ENCODE measurements at places on chromosomes 5 and 9.

DNA sequence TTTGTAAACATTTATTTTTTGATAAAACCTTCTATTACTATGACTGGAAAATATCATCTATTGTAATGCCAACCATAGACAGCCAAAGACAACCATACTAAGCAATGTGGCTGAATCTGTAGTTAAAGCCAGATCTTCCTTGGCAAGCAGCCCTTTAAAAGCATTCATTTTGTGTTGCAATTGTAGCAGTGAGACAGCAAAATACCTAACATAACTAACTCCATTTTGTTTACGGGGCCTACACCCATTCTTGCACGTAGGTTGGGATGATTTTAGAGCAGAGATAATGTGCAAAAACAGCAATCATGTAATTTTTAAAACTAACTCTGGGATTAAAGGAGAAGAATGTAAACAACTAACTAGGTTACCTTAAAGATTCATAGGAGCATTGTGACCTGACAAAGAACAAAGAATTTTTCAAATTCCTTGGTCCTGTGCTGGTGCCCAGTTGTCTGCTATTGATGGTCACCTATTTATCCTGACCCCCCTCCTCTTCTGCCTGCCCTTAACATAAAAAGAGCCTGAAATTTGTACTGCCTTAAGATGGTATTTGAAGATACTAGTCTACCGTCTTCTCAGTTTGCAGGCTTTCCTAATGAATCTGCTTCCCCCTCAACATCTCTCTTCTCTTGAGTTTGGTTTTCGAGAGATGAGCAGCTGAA, 10.6 kb downstream of the IFNA1 start:
- no peak for DNase-seq

- DNase-seq, result no peak
These were observed 29.1 kb upstream of the TOMM5 start for GRCh38 chr9:37621273-37622121.

DNA sequence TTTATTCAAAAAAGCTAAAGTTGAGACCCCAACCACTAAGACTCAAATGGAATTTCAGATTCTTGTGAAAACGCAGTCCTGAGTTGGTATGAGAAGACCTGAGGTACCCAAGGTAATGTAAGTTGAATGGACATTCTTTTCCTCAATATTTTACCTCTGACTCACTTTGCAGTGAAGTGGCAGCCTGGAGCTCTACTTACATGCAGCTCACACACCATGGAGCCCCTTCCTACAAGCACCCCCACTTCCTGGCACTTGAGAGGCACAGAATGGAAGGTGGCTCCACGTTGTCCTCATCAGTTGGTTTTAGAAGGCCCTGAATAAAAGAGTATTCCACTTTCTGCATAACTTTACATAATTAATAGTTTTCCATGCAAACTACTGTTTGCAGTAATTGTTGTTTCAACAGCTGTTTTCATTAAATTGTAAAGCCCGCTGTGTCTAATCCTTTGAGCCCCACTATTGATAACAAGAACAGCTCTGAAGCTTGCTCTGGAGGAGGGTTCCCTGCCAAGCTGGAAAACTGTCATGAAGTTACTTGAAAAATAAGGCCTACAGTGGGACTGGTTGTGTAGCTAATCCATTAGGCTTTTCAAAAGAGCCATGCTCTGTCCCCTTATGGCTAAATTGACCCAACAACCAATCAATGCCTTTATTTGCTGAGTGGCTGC, 102.2 kb upstream of the SPATA31D4 start:
- no peak for DNase-seq

GRCh38 chr9:114382699-114383520, 4.9 kb downstream of the AKNA start:
- DNase-seq, result no peak

DNA sequence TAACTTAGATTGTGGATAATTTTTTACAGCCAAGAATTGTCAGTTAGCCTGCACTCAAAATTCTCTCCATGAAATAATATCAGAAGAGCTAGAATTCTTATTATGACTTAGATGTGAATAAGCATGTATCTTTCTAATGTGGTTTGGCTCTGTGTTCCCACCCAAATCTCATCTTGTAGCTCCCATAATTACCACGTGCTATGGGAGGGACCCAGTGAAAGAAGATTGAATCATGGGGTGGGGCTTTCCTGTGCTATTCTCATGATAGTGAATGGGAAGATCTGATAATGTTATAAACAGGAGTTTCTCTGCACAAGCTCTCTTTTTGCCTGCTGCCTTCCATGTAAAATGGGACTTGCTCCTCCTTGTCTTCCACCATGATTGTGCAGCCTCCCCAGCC, 176.8 kb downstream of the MAT2B start:
- no peak for DNase-seq

DNA sequence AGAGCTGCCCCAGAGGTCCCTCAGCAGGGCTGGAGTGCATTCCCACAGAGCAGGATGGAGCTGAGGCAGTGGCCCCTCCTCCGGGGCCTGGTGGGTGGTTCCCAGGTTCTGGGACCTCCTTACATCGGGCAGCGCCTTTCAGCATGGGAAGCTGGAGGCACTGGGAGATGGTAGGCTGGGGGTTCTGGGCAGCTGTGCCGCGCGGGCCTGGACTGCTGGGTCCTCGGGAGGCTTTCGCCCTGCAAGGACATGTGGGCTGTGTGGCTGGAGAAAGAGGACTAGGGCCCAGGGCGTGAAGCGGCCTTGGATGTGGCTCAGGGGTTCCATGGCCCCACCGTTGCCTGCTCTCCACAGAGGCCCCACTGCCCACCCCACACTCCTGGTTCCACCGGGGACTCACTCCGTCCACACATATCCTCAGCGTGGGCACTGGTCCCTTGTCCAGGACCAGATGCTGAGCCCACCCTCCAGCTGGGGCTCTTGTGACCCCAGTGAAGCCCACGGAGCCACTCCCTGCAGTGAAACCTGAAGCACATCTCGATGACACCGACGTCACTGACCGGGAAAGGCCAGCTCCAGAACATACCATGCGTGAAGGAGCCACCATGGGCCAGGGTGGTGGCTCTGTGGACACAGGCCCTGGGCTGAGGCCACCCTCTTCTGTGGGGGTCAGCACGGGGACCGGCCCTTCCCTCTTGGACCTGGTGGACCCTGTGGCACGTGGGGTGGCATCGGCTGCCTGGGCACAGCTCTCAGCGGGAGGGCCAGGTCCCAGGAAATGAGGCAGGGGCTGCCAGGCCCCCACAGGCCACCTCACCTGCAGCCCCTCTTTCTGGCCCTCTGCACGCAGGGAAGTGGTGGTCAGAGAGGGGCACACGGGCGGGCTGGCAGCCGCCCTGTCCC, 31.5 kb upstream of the NKD2 start:
- no peak for DNase-seq

- DNase-seq, result no peak
These were observed 179.7 kb upstream of the DAB2 start for GRCh38 chr5:39604491-39604890.

DNA sequence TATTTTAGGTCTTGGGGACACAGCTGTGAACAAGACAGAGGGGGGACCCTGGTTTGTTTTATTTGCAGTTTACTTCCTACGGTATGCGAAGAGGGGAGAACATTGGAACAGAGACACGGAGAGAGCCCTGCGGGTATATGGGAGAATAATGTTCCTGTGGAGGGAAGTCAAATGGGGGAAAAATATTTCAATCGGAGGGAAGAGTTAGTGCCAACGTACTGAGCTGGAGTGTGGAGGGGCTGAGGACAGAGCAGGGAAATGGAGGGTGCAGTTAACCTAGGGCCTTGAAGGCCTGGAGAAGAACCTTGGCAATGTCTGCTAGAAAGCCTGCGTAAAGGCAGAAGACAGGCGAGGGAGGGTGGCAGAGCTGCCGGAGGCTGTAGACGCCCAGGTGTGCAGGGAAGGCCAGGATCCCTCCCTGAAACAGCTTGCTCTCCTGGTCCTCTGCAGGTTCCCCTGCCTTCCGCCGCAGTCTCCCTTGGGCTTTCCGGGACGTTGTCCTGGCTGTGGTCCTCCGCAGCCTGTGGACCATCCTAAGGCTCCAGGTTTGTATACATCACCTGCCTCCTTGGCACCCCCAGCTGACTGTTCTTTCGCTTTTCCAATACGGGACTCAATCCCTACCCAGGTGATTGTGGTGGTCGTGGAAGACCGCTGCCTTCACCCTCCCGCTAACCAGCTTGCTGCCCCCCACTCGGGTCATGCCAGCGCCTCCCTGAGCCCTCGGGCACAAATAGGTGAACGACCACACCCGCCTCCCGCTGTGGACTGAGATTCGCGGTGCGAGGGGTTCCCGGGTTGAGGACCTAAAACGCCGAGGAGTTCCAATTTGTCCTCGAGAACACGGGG, 1.9 kb upstream of the RACK1 start:
- no peak for DNase-seq

GRCh38 chr5:178464431-178465048, 125.7 kb downstream of the COL23A1 start:
- DNase-seq, result no peak

DNA sequence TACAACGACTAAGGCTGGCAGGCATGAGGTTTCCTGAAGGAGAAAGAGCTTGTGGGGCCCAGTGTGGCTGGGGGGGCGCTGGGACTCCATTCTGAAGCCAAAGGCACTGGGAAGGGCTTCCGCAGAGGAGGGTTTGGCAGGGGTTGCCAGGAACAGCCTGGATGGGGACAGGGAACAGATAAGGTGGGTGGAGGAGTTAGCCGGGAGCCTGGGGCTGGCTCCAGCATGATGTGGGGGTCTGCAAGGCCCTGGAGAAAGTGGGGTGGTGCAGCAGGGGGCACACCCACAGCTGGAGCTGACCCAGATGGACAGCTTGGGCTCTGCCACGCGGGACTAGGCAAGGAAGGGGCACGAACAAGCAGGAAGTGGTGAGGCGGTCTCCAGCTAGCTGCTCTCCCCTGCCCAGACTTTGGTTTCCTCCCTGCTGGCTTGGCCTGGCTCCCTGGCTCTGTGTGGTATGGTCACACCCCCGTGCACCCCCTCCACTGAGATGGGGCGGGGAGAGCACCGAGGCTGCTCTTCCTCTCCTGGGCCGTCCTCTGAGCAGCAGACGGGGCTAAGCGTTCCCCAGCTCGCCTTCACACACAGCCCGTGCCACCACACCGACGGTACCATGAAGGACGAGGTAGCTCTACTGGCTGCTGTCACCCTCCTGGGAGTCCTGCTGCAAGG, at the start of gene LTC4S:
Gene LTC4S, plus strand, starts transcription at position 519 of the 672 bp plus-strand sequence. Its CDS starts 95 bp downstream, at position 614.
- no peak for DNase-seq

DNA sequence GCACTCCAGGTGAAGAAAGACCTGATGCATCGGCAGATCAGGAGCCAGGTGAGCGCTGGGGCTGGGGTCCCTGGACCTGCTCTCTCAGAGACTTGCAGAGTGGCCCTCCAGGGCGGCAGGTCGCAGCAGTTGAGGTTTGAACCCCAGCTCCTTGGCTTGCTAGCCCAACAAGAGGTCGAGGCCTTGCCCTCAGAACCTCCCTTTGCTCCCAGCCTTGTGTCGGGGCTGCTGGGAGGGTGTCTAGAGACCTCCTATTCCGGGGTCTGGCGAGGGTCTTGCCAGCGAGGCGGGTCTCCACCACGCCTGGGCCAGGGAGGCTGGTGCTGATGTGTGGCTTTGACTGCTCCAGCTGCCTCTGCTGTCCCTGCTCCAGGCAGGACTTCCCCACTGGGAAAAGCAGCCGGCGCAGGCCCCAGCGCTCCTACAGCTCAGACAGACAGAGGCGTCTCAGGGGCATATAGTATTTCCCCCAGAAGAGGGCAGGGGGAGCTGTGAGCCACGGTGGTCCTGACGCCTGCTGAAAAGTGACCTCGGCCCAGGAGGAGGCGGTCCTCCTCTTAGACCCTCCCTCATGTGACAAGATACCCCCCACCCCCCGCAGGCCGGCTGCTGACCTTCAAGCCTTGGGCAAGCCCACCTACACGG, 38.3 kb downstream of the LRSAM1 start:
- no peak for DNase-seq

DNA sequence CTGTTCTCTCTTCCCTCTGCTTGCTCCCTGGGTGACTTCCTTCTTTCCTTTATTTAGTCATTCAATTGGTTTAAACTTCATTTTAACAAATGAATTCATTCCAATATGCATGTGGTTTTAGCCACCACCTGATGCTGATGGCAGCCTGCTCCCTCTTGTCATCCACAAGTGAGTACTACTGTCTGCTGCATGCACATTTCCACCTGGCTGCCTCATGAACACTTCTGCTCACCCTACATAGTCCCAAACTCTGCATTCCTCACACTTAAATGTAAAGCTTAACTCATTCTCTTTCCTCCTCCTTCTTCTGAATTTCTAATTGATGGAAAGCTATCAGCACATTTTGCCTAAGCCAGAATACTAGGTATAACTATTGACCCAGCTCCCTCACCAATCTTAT, 184.7 kb upstream of the ZNF462 start:
- no peak for DNase-seq

DNA sequence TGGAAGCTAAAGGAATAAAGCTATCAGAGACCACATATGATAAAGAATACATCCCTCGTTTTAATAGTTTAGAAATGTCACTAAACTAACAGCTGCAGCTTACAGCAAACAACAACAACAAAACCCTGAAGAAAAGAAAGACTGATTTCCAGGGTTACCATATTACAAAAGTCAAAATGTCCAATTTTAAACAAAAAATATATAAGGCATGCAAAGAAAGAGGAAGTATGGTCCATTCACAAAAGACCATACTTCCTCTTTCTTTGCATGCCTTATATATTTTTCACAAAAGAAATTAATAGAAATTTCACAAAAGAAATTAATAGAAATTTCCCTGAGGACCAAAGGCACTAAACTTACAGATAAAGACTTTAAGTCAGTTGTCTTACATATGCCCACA, 354.2 kb downstream of the ARL15 start:
- DNase-seq, result no peak

DNA sequence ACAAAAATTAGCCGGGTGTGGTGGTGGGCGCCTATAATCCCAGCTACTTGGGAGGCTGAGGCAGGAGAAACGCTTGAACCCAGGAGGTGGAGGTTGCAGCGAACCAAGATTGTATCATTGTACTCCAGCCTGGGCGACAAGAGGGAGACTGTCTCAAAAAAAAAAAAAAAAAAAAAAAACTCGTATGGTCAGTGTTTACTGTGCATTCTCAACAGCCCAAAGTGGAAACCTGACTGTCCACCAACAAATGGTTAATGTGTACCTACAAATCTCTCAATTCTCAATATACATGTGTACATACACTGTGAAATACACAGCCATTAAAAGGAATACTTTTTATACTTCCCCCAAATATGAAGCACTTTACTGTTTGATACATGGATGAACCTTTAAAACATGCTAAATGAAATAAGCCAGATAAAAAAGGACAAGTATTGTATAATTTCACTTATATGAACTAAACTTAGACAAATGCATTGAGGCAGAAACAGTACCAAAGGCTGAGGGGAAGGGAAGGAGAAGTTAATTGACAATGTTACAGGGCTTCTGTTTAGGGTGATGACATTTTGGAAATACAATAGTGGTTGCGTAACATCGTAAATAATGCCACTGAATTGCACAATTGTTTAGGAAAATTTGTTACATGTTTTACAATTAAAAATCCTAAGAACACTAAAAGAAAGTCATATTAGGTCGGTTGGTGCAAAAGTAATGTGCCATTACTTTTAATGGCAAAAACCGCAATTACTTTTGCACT, 16.5 kb downstream of the DNAJA1 start:
- no peak for DNase-seq

DNA sequence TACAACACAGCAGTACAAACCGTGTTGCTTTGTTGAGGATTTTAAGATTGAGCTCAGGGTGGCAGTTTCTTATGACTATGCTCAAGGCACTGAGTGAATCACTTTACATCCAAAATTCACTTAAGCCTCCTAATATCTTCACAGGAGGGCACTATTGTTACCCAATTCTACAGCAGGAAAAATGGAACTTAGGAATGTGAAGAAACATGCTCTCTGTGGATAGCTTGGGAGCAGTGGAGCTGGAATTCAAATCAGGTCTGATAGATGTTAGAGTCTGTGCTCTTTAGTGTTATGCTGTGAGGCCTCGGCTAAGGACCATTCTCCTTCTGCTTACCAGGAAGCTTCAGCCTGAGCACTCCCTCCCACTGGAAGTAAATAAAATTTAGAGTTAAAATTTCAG, 18.7 kb upstream of the HMHB1 start:
- no peak for DNase-seq
